ENCODE measurements at places on chromosomes 16 and 17.
A peak's percentile ranks its signal among the peaks of the same experiment; 100 is the strongest.

DNA sequence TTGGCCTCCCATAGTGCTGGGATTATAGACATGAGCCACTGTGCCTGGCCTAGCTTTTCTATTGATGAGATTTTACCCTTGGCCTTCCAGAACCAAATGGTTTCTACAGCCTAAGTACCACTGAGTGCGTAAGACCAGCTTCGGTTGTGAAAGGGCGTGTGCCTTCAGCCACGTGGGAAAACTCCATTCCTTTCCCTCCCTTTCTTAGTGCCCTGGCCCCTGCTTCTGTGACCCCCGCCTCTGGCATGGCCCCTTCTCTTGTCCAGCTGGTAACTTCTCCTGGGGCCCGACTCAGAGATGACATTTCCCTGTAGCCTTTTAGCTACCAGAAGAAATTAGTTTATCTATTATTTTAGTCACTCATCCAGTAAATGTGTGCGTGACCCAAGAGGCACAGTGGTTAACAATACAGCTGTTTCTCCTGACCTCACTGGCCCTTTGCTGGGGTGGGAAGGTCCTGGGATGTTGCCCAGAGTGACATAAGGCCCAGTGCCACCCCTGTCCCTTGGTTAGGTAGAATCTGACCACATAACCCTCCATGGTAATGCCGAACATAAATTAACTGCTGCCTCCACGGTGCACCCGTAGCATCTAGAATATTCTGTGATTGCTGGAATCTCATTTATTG is 97.3 kb downstream of the PLCG2 start:
- no peak for DNase-seq

DNA sequence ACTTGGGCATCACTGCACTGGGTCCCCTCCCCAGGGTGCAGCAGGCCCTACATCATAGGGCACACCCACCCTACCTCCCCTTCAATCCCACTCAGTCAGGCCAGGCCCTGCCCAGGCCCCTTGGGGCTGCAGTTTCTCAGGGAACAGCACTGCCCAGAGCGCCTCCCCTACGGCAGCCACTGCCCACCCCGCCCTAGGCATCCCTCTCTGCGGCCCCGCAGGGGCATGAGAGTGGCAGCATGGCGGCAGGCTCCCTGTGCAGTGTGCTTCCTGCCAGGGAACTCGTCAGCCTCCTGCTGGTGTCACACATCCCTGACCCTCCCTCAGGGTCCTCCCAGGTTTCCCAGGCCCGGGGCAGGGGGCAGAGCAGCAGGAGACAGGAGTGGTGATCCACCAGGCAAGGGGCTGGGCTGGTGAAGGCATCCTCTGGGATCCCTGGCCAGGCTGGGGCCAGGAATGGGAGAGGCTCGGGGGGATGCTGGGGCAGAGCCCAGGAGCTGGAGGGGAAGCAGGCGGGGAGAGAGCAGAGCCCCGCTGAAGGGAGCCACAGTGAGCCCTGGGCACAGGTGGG is 16.2 kb upstream of the BAHCC1 start:
- no peak for DNase-seq

- peak; percentile 33 for DNase-seq
These were observed 475.2 kb upstream of the WSB1 start for GRCh38 chr17:26818736-26819135.

DNA sequence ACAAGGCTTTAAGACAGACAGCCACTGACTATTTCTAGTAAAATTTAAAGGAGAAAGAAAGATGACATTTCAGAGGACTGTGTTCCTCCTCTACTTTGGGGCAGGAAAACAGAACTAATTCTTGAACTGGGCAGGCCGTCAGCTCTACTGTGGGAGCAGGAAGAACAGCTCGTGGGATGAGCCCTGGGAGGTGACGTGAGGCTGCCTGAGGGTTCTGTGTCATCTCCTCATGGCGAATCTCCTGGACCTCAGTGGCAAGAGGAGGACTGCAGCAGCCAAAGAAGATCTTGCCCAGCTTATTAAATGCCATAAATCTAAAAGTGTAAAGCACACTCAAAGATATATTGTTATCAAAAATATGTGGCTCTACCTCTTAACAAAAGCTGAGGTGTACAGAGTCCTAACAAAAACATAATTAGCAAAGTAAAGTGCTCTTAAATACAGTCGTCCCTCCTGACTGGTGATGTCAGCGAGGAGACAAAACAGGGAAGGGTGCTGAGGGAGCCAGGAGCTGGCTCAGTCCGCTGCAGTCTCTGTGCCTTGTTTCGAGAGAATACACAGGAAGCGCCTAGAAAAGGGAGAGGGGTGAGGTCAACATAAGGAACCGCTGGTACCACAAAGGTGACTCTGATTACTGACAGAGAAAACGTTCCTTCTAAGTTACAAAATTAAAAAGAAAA is 58.0 kb downstream of the CREBBP start:
- DNase-seq = no peak

- no peak for DNase-seq
These were observed 5.5 kb downstream of the MFSD6L start for GRCh38 chr17:8793649-8794048.

GRCh38 chr17:50517504-50518383 is 9.5 kb downstream of the MYCBPAP start:
- no peak for DNase-seq

DNA sequence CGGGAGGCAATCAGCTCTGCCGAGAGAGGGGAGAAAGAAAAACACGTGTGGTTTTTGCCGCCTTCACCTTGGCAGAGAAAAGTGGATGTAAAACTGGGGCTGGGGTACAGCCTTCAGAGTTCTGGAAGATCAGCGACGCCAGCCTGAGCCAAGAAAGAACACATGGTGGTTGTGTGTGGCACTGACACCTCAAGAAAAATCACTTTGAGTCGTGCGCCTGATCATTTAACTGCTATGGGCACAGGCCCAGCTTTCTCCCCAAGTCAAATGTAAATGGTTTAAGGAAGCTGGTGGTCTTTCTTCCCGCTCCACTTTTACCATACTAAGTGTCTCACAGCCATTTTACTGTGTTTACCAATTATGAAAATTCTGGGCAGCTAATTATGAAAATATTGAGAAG is 461.8 kb upstream of the SOX9 start:
- no peak for DNase-seq

DNA sequence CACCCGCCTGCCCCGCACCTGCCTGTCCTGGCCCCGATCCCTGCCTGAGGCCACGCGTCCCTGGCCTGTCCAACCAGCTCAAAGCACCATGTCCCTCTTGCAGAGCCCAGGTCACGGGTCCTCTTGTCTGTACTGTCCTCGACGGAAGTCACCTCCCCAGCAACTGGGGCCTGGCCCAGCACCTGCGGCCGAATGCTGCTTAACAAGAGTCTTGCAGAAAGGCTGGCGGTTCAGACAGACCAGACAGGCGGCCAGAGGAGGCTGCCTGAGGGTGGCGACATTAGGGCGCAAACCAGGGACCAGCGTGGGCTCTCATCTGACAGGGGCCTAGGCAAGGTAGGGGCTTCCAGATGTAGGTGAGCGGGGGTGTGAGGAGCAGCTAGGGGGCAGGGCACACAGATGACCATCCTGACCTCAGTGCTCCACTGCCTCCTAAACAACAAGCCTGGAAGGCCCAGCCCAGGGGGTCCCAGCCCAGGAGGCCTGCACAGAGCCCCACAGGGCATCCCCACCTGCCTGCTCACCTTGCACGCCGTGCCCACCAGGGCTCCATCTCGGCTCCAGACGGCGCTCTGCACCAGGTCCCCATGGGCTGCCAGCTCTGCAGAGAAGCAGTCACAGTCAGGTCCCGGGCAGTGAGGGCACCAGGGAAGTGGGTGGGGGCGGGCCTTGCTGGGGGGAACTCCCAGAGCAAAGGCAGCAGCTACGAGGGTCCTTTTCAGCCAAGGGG is 11.3 kb downstream of the CORO7 start:
- no peak for DNase-seq

All from renal cortical epithelial cell (primary cell).